ENCODE measurements at places on chromosomes 13 and 19.

GRCh38 chr13:44278166-44278565 lies 95.5 kb upstream of the SERP2 start:
- DNase-seq = no peak

- no peak for DNase-seq
Measured at GRCh38 chr13:112815871-112816270, 126.0 kb downstream of the ATP11A start.

DNA sequence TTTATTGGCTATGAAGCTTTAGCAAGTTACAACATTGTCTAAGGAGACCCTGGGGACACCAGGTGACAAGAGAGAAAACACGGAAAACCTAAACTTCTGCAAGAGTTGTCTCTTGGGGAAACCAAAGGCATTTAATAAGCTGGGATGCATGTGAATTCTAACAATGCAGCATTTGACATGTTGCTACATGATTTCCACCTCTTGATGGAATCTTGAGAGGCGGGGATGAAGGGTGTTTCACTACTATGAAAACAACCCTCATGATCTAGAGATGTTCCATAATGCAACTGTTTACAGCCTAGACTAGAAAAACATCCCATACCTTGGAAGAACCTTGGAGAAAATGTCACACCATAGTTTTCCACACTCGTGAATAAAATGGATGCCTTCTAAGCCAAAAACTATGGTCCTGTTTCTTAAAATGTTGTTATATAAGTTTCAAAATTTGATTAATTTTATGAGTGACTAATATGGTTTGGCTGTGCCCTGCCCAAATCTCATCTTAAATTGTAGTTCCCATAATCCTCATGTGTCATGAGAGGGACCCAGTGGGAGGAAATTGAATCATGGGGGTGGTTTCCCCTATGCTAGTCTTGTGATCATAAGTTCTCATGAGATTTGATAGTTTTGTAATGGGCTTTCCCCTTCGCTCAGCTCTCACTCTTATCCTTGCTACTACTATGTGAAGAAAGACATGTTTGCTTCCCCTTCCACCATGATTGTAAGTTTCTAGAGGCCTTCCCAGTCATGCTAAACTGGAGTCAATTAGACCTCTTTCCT lies 164.6 kb downstream of the TNFSF13B start:
- DNase-seq = no peak

DNA sequence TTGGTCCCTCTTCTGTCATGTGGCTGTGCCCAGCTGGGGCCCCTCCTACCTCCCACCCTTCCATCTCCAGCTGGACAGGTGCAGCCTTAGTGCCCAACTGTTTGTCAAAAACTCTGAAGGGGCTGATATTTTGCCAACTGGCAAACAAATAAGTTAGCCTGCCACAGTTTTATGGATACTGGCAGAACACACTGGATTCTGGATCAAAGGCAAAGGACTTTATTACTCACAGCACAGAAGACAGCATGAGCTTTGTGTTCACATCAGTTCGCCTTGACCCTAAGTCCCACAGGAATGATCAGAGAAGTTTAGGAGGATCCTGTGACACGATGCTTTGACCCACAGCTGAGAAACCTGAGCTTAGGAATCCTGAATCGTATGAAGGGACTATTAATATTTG lies 16.4 kb downstream of the KLK2 start:
- DNase-seq = no peak

DNA sequence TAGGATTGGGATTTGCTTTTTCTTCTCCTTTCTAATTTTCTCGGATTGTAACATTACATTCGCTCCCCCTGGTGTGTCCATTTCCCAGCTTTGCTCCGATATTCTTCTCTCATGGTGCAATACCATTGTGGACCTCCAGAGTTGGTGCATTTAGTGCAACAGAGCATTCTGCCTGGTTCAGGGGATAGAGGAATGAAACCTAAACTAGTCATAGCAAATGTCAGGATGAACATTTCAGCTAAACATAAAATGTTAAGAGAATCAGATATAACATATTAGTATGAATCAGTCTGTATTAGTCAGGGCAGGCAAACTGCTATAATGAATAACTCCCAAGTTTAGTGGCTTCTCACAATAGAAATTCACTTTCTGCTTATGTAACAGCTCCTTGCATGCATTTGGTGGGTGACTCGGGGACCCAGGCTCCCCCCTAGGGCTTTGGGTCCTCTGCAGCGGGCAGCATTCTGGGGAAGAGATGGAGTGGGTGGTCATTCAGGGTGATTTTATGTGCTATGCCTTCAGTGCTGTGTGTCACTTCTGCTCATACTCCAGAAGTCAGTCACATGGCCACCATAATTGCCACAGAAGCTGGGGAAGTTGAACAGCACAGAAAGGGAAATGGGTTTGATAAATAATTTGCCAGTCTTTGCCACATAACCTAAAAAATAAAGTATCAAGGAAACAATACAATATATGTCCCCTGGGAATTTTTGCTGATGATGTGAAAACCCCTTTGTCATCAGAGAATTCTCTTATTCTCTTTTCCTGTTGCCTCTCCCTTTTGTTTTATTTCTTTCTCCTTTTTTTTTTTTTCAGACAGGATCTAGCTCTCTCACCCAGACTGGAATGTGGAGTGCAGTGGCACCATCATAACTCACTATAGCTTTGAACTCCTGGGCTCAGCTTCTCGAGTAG lies 111.0 kb downstream of the HSPH1 start:
- peak; percentile 15 for DNase-seq

- DNase-seq = no peak
Measured at GRCh38 chr13:99418103-99418842, 83.0 kb upstream of the TM9SF2 start.

- DNase-seq = no peak
Measured at GRCh38 chr13:98200211-98200878, 23.3 kb upstream of the RNF113B start.

- DNase-seq = no peak
Measured at GRCh38 chr19:5696196-5697021, 6.3 kb downstream of the RPL36 start.

- DNase-seq = no peak
Measured at GRCh38 chr19:46295401-46296201, 1.2 kb upstream of the HIF3A start.

GRCh38 chr13:73060251-73061160 lies 1.7 kb downstream of the KLF5 start:
- no peak for DNase-seq

DNA sequence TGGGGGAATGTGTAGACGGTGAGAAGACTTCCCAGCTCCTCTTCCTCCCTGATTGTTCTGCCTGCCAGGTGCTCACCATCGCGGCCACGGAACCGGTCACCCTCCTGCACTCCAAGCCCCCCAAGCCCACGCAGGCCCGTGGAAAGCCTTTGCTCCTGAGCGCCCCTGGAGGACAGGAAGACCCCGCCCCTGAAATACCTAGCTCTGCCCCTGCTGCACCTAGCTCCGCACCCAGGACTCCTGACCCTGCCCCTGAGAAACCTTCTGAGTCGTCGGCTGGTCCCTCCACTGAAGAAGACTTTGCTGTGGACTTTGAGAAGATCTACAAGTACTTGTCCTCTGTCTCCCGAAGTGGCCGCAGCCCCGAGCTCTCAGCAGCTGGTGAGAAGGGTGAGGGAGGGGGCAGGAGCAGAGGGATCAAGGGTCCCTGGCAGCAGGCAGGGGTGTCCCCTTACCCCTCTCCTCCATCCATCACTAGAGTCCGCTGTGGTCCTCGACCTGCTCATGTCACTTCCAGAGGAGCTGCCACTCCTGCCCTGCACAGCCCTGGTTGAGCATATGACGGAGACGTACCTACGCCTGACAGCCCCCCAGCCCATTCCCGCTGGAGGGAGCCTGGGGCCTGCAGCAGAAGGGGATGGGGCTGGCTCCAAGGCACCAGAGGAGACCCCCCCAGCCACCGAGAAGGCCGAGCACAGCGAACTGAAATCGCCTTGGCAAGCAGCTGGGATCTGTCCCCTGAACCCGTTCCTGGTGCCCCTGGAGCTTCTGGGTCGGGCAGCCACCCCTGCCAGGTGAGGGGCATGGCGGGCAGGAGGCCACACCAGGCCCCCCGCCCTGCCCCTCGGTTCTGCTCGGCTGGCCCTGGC lies 2.1 kb downstream of the SNAPC2 start:
- no peak for DNase-seq

GRCh38 chr13:23752111-23753001 lies 136.8 kb downstream of the MIPEP start:
- DNase-seq = no peak

DNA sequence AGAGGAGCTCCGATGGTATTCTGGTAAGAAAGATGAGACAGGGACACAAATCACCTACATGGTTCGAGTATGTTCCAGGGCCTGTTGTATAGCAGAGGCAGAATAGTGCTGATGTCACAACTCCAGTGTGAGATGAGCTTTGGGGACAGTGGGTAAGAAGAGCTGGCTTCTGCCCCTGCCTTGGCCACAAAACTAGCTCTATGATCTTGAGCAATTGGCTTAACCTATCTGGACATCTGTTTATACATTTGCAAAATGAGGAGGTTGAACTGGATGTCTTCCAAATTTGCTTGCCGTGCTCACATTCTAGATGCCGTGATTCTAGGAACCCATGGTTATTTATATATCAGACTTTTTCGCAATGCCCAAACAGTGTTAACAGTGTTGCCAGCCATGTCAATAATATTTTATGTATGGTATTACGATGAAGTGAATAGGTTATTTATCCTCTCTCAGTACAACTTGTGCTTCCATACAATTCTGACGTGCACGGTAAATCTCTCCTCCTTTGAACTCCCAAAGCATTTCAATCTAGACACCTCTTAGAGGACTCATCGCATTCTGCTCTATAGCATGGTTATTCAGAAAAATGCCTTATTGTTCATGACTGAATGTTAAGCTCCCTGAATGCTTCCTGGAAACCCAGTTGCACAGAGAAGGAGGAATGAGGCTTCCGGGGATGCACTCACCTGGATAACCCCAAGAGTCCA lies 316.0 kb downstream of the FOXO1 start:
- DNase-seq = no peak

DNA sequence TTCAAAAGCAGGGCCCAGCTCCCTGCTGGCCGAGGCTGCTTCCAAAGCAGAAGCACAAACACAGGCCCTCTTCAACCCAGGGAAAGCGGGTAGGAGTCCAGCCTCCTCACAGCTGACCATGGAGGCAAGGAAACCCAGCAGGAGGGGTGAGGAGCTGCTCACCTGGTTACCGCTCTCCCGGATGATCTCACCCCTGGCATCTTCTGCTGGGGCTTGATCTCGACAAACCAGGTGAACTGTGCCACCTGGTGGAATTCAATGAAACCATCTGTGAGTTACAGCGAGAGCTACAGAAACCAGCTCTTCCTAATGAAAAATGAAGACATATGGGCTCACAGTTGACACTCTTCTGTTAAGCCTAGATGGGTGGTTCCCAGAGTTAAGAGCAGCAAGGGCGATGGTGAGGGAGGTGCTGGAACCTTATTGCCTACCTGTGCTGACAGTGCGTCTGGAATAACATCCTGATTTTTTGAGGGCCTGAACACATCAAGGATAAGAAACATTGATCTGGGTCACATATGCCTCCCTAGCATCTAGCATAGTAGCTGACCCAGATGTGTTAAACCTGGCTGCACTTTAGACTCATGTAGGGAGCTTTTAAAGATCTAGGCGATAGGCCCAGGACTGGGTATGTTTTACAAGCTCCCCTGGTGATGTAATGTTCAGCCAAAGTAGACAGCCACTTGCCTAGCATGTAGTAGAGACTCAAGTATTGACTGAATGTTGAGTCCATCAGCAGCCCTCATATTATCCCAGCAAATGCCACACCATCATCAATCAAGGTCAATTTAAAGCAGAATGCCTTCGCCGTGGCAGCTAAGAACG lies 6.1 kb downstream of the DHRS12 start:
- DNase-seq = peak; percentile 53

DNA sequence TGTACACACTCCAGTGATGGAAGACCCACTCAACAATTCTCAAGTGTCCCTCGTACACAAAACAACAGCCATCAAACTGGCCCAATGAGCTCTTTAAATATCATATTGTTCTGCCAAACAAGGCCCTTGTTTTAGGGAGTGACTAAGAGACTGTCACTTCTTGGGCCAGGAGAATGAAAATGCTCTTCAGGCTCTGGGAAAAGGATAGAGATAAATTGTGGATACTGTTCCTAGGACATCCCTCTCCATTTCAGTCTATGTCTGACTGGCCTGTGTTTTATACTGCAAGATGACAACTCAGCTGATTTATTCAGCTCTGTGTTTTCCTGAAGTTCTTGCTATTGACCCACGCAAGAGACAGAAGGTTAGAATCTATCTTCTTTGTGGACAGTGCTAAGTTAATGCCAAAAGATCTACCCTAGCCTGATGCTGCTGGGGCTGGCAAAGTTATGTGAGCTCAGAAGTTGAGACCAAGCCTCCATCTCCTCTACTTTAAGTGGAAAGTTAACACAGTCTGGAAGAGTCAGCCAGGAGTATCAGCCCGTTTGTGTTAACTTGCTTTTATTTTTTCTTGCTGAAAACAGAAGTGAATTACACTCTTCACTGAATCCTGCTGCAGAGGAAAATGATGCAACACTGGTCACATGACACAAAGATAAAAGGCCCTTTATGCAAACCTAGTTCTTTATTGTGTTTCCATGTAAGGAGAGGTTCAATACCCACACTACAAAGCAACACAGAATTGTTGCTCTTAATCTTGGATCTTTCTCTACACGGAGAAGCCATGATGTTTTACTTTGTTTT lies 14.6 kb downstream of the FRY start:
- DNase-seq = no peak

- no peak for DNase-seq
Measured at GRCh38 chr13:78015782-78016181, 97.2 kb upstream of the EDNRB start.

DNA sequence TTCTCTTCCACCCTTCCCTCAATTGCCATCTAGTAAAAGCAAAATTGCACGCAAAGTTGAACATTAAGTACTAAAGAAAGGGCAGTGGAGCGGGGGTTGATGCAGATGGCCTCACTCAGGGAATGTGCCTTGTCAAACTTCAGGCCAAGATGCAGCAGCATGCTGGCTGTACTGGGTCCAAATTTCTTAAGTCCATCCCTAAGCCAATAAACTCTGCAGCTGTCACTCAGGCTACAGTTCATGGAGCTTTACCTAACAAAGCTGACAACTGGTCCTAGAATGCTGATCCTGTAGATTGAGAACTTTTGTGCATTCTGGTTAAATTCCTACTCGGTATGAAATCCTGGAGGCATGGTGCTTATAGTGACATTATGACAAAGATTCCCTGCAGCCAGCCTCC lies 88.4 kb downstream of the FOXO1 start:
- no peak for DNase-seq

DNA sequence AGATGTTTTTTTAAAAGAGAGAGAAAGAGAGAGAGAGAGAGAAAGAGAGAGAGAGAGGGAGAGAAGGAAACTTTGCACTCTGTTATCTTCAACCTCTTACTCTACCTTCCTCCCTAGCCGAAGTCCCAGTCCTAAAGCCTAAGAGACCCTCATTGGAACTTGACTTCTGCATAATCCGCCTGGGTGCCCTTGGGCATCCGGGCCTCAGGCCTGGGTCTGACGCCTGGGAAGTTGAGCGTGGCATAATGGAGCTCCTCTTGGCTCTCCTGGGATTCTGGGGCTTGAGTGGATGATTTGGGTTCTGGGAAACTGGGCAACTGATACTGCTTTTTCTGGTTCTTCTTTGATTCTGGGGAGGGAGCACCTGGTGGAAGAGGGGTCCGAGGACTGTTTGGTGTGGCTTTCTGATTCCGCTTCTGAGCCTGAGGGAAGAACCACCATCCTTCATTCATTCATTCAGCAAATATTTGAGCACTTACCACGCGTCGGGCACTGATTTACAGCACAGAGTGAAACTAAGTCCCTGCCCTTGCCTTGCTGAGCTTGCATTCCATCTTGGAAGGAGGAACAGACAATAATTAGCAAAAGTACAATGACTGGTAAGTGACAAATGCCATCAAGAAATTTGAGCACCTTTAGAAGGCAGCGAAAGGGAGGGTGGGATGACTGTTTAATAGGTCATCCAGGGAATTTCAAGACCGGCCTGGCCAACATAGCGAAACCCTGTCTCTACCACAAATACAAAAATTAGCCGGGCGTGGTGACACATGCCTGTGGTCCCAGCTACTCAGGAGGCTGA lies 6.3 kb downstream of the SIGLEC10 start:
- no peak for DNase-seq

Data from Peyer's patch (tissue), 4 donors.